Calu3 (cell line): ENCODE measurements at places on chromosomes 3 and 15.

DNA sequence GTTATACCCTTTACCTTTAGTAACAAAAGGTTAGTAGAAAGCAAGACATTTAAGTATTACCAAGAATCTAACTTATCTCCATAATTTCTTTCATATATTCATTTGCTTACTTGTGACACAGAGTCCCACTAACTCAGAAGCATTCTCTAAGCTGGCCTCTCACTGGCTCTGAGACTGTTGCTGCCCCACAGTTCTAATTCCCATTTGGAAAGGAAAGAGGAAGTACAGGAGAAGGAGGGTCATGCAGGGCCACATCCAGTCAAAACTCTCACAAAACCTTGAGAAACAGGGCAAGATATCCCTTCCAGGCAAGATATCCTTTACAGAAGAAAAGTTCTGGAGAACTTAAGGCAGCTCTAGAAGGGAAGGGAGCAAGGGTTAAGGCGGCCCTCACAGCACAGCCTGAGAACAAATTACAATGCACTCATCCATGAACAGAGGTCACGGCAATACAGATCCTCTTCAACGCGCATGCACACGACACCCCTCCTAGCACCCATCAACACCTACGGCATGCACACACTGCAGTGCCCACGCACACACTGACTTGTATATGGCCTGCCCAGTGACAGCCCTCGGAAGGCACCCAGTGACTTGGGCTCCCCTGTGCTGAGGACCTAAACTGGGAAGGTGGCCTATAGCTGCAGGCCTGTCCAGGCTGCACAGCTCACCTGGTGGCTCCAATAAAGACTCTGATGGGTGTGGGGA, 13.0 kb upstream of the MYO5C start:
- DNase-seq: no peak

GRCh38 chr3:39267631-39268548, 11.9 kb downstream of the CX3CR1 start:
- no peak for DNase-seq

DNA sequence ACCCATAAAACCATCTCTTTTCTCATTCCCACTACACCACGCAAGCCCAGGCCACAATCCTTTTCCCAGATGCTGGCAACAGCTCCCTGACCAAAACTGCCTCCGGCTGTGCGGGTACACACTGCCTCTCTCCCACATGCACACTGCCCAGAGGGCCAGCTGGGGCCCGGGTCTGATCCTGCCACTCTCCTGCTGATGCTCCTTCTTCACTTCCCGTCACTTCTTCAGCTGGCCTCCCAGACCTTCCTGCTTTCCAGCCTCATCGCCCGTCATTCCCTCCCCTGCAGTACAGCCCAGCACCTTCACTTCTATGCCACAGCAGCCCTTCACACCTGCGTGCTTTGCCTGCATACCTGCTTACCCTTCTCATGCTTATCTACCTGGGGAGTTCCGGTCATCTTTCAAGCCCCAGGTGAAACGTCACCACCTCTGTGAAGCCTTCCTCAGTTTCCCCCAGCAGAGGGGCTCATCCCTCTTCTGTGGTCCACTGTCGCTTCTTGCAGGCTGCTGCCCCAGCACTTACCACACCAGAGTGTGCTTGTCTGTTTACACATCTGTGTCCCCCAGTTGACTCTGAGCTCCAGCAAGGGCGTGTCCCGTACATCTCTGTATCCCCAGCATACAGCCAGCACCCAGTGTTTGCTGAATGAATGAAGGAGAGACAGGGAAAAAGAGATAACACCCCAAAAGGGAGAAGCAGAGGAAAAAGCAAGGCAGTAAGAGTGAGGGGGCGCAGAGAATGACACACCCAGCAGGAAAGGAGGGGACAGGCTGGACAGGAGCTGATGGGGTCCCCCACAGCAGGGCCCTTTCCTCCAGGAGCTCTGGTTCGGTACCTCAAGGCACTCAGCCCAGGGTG, 22.2 kb downstream of the GRAMD2A start:
- DNase-seq: no peak

- no peak for DNase-seq
Measured at GRCh38 chr3:30605005-30605404, 1.4 kb upstream of the TGFBR2 start.

DNA sequence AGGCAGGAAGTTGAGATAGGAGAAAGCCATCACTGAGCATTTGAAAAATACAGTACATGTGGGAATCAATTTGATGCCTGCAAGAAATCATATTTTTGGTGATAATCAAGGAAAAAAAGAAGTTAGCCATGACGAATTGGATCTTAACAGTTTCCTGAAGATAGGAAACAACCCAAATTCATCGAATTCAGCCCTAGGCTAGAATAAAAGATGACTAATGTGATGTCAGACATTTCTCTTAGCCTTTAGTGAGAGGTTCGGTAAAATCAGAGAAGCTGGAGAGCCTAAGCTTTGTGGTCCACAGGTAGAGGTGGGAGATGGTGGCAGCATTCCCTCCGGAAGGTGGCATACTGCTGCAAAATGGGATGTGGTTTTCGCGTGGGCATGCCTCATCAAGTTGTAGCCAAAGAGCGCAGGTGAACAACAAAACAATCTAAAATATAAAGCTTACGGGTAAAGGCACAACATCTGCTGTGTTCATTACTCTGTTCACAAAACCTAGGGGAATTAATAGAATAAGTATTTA, 144.1 kb upstream of the ALCAM start:
- no peak for DNase-seq

DNA sequence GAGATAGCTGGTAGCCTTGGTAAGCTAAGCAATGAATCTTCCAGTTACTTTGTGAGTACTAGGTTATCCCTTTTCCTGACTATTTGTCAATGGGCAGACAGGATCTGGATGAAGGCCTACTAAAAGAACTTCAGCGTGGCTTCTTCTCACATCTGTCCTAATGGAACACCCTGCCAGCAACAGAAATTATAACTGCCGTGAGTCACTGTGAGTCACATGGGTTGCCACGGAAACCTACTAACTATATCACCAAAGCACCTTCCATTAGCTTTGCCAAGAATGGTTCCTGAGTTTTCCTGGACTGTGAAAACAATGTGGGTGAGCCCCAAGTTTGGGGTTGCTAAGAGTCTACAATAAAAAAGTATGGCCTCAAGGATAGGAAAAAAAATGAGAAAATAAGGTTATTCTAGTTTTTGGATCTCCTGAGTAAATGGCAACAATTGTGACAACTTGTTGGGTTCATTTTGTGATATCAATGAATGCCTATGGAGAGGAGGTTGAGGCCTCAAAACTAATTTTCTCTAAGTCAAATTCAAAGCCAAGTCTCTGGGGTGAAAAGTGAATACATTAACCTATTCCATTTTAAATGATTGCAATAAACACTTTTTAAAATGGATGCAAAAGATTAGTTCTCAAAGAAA, 195.1 kb upstream of the ICE2 start:
- peak; percentile 77 for DNase-seq

GRCh38 chr15:50184863-50185504, 3.0 kb downstream of the SLC27A2 start:
- no peak for DNase-seq

GRCh38 chr15:72375501-72375845, 341 bp downstream of the HEXA start:
- peak; percentile 58 for DNase-seq

GRCh38 chr3:42556089-42556632, 25.6 kb downstream of the SEC22C start:
- no peak for DNase-seq

DNA sequence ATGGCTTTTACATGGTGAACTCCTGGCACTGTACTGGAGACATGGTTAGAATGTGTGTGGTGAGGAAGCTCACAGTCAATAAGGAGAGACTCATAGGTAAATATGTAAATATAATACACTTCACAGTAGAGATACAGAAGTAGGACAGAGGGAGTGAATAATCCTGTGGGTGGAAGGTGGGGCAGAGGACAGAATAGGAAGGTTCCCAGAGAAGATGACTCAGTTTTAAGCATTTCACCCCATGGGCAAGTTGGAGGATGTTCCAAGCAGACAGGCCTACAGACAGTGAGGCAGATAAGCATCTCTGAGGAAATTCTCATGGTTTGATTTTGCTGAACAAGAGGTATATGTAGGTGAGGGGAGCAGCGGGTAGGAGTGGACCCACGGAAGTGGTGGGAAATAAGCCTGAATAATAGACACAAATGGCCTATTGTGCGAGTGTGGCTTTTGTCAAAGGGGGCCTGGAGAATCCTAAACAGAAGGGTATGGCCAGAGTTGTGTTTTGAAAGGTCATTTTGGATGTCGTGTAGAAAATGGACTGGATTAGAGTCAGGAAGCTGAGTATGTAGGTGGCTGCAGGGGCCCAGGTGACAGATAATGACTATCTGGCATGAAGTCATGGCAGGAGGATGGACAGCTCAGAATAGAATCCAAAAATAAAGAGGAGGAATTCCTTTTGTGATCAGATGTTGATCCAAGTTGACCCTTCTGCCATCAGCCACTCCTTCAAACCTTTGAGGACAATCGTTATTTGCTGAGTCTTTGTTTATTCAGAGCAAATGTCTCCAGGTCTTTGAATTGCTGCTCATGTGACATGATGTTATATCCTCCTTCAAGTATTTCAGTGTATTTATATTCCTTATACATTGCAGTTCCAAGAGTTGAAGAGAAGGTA, 97.3 kb upstream of the THRB start:
- no peak for DNase-seq

- no peak for DNase-seq
Measured at GRCh38 chr3:25818335-25818734, 28.4 kb downstream of the OXSM start.

DNA sequence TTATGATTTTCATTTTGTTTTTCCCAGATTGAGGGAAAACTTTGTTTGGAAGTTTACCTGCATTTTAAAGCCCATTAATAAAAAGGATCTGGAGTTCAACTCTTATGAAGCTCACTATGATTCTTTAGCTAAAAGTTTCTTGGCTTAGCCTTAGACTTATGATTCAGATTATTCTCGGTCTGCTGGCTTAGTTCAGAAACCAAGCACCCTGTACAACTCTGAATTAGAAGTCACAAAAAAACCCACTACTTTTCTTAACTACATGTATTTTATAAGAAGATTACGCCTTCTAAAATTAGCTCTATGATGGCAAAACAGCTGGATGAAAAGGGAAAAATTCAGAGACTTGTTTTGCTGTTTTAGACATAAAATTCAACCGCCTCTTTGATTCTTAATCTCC, 14.3 kb upstream of the DENND4A start:
- no peak for DNase-seq

DNA sequence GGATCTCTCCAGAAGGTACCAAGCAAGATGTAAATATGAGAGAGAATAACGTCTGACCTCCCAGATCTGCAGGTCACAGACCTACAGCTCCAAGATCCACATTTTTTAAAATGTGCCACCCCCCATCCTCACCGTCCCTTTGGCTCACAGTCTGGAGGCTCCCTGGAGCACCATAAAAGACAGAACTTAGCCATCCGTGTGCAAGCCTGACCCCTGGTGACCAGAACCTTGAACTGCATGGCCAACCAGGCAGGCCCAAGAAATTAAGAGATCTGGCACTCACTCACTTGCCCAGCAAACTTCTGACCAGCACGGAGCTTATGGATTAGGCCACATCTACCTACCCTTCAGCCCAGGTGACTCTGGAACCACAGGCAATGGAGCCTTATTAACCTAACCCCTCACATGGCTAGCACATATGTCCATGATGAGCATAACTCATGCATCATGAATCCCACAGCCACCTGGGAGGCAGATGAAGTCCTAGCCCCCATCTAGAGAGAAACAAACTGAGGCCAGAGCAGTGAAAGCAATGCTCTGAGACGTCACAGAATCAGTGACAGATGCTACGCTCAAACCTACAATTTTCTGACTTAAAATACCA, 275.3 kb downstream of the UACA start:
- DNase-seq: peak; percentile 86

GRCh38 chr3:52514576-52514975, 19.1 kb downstream of the NT5DC2 start:
- no peak for DNase-seq

- DNase-seq: no peak
Measured at GRCh38 chr3:34005886-34006285, 207.5 kb downstream of the PDCD6IP start.

DNA sequence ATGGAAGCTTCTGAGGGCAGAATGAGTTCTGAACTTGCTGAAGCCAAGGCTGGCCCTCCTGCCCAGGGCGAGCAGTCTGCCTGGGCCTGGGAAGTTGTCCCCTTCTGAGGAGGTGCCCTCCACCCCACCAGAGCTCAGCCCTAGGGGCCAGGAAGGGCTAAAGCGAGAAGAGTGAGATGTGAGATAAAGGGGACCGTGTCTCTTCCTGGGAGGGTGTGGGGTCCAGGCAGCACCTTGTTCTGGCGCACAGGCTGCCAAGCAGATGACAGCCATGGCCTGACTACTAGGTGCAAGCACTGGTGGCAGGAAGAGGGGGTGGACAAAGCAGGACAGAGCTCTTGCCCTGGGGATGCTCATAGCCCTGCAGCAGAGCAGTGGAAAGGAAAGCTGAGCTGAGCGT, 3.7 kb downstream of the PAK6 start:
- DNase-seq: no peak

- DNase-seq: no peak
Measured at GRCh38 chr3:25863011-25863415, 73.1 kb downstream of the OXSM start.

- no peak for DNase-seq
Measured at GRCh38 chr15:82543160-82543559, 2.9 kb upstream of the RPS17 start.

DNA sequence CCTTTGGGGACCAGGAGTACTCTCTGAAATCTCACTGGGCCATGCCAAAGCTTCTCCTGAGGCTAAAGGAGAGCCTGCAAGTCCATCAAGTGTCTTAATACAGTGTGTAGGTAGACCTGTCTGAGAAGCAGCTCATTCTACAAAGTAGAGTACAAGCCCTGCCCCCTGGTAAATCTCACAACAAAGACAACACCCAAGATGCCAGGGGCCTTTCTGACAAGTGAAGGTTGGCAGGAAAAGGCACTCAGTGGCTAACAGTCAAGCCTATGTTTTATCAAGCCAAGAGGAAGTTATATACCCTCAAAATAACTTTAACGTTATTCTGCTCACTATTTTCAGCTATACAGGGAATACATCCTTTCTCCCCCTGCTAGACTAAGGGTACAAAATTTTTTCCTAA, 58.3 kb downstream of the NMNAT3 start:
- DNase-seq: no peak
